ENCODE measurements at places on chromosomes 4 and X. TPM values are rescaled to one million over a fixed set of nuclear protein-coding genes. Genes with fewer than 3 reads are reported as not detected.

DNA sequence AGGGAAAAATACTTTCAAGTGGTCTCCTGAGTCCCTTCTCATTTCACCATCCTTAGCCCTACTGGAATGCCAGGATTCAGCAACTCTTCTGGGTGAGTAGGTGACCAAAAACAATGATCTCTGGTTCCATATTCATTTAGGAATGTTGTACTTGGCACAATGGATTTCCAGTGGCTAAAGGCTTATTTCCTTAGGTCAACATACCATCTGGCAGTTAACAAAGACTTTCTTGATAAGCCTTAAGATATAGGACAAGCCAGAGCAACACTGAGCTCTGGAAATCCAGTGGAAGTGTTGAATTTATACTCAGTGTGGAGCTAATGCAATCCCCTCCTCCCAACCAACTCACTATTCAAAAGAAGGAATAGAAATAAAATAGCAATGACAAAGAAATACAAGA, 139.4 kb upstream of the EMCN start:
- no peak for DNase-seq

GRCh38 chrX:9494771-9495170, 29.9 kb downstream of the TBL1X start:
- no peak for DNase-seq

Gene MANBA
- total RNA-seq: 21.1 TPM

- DNase-seq: no peak
Measured at GRCh38 chr4:81482326-81482725, 10.6 kb upstream of the RASGEF1B start.

GRCh38 chr4:184583738-184584502, 65.3 kb downstream of the CASP3 start:
- DNase-seq: no peak

Gene SPANXA2
- total RNA-seq: not detected

Gene P2RY8
- under 0.01 TPM for total RNA-seq

Gene RHOH
- 0.75 TPM for total RNA-seq

Gene AVPR2
- total RNA-seq: not detected

DNA sequence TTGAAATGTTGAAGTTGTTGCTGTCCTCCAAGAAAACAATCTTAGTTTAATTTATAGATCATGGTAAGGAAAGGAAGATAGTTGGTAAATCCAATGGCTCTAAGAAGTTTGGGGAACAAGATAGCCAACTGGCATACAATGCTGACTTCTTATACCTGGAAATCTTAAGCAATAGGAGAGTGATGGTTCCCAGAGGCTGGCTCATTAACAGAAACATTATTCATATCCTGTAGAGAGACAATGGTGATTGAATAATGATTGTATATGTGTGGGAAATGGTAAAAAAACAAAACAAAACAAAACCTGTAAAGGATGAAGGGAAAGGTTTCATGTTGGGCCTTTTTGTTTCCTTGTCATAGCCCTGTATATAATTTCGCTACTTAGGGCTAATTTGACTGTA, 174.9 kb upstream of the CTSO start:
- DNase-seq: no peak

Gene DUX4
- not detected for total RNA-seq

DNA sequence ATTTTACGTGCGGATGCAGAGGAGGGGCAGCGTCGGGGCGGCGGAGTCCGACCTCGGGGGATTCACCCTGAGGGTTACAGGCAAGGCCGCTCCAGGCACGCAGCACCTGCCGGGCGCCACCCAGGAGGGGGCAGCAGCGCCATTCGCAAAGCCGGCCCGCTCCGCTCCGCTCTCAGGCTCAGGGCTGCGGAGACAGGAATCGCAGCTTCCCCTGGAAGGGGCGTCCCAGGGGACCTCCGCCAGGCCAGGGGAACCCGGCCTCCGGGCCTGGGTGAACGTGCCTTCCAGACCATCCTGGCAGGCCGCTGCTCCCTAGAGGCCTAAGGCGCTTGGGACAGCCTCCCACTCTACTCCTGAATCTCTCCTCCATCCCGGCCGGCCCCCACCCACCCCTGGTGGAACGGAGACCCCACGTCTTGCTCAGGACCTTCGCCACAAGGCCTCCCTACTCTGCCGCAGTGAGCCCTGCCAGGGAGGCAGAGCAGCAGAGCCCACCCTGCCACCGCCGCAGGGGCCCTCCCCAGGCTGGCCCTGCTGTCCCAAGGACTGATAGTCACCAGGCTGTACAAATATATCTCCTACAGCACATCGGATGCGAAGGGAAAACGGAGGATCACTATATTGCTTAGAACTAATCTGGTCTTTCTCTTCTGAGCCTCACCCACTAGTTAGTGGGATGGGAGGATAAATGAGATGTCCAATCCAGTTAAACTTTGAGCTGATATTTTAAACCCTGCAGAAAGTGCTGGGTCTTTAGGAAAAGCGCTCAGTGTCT, 115.0 kb downstream of the SMIM20 start:
- DNase-seq: no peak

DNA sequence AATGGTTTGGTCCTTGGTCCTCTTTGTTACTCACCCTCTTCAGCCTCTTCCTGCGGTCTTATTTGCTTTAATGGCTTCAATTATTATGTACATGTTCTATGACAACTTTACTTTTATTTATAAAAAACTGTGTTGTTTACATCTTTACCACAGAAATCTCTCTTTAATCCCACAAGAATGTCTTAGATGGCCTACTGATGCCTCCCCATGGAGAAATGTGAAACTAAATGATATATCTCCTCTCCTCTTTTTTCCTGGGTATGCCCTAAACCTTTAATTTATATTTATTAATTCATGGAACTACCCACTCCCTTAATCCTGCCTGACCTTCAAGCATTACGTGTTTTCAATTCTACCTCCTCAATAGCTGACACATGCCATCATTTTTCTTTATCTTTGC, 573.2 kb downstream of the CENPC start:
- DNase-seq: peak; percentile 23

DNA sequence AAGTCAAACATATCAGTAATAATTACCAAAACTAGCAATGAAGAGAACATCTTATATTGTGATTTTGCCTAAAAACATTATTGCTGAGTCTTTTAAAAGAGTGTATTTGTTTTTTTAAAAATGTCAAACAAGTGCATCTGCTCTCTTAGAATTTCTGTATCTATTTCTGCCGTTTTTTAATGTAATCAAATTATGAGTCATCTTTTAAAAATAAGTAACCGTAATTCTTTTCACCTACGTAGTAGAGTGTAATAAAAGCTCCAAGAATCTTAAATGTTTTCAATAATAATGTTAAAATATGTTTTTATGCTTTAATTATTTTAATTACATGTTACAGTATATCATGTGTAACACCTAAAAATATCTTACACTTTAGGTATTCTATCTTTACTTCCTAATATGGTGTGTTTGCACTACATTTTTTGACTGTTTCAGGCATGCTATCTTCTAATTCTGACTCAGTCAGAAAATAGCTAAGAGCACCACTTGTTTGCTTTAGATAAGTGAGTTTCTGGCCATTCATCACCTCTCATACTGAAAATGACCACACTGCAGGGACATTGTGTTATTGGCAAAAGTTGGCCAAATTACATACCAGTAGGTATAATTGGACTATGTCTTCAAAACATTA, 368.5 kb downstream of the PCDH7 start:
- DNase-seq: peak; percentile 72

Gene QRFPR
- not detected for total RNA-seq

DNA sequence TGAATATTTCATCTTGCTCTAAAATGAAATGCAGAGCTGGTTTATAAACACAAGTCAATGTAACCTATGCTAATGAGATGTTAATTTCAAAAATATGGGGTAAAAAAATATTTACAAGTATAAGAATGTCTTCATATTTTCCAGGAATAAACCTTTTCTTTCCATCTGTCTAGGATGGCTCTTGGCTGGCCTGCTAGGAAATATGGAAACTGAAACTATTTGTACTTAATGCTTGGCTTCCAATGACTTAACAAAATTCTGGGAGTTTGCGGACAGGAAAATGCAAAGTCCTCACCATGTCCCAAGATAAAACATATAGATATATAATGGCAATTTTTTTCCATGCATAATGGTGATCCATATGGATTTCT, 168.1 kb downstream of the SCFD2 start:
- DNase-seq: no peak

- no peak for DNase-seq
Measured at GRCh38 chr4:56160636-56161035, 211.9 kb downstream of the CEP135 start.

Gene PAGE2B
- not detected for total RNA-seq

DNA sequence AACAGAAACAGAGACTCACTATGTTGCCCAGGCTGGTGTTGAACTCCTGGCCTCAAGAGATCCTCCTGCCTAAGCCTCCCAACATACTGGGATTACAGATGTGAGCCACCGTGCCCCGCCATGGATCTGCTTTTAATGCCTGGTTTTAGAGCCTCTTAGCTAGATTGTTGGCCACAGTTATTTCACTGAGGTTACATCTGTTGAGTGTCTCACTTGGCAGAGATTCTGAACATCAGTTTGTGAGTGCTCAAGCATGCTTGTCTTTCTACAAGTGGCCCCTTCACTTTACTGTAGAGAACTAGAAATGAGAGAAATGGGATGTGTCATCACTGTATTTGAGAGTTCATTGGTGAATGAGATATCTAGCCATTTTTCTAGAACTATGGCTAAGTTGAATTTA, 218.5 kb downstream of the APBB2 start:
- peak; percentile 88 for DNase-seq

DNA sequence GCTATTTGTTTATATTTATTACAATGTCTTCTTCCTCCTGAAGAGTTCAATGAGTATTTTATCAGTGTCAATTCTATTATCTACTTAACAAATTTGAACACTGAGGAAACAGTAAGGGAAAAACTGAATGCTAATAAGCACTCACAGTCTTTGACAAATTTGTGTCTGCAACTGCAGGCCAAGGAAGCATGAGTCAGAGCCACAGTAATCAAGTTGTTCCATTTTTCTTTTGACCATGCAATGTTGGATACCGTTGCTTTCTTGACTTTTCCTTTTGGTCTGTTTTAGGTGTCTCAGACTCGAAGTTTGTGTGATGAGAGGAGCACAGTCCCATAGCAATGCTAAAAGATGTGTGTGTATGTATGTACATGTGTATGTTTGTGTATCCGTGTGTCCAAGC, 359.6 kb downstream of the IL1RAPL1 start:
- no peak for DNase-seq

Gene FSTL5
- total RNA-seq: not detected

DNA sequence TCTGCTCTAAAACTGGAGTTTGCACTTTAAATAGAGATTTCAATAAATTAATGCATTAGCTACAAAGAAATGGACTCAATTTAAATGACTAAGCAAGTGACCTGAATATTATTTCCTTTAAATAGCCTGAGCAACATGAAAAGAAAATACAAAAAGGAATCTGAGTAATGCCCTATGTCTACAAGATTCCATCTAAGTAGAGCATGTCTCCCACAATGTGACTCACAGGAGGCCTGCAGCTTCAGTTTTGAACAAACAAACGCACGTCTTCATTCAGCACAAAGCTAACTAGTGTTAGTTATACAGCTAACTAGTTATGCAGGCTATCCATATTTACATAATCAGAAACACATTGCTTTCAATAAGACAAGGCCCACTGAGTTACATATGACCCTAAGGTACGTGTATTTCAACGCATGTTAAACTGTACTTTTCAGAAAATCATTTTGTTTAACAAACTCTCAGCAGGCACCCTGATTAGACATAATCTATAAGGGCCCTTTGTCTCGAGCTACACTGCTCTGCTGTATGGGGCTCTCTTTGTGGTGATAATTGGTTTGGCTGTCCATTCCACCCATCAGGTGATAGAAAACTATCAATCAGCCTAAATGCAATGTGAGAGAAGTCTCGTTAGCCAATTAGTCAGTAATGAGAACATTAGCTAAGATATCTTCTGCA, 116.5 kb downstream of the MAML3 start:
- peak; percentile 76 for DNase-seq

- no peak for DNase-seq
Measured at GRCh38 chr4:57234252-57234775, 124.1 kb upstream of the IGFBP7 start.

DNA sequence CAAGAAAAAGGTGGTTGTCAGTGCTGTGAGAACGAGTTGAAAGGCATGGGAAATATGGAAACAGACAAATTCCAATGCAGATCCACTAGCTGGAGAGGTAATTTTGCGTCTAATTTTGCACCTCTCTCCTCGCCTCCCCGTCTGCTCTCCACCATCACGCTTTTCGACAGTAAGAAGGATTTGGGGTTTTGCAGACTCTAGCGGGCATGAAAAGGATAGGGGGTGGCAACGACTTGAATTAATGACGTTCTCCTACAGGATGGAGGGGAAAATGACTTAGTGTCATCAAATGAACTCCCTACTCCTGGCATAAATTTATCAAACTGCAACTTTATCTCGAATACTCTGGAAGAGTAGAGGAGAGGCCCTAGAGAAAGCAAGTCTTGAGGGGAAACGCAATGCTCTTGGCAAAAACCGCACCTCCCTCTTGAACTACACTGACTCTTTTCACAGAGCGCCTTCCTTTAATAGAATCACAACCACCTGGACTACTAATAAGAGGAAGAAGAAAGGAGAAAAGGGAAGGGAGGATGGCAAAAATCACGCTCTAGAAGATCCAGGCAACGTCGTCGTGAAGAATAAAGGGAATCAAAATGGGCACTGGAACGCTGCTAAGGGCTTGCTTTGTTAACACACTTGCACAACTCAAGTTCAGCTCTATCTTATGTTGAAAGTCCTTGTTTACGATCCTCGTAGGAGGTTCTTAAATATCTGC, 871 bp upstream of the SLITRK2 start:
- DNase-seq: no peak

DNA sequence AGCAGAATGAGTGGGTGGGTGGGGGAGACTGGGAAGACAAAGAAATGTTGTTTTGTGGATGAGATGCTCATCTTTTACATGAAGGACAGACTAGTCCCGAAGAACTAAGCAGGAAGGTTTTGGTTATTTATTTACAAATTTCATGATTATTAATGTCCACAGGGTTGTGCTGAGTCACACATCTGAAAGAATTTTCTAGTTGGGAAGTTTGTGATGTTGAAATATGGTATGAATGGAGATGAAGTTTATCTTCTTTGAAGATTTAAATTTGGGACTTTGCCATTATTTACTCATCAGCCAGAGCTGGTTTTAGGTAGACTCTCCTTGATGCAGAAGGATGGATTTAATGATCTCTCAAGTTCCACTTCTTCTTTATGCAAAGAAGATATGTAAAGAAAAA, 75.5 kb downstream of the MOSPD2 start:
- no peak for DNase-seq

DNA sequence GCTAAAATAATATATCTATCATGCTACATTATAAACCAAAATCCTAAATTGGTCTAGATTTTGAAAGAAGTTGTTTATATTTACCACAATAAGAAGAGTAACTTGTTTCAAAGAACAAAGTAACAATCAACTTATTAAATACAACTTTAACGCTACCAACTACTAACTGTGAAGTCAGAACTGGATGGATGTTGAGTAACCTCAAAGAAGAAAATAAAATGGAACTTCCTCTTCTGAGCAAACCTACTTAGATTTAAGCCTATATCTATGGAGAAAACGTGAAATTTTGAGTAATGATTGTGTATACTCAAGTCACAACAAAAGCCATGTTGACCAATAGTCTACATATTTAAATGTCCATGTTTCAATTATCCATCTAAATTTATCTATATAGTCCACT, 25.7 kb downstream of the SH3RF1 start:
- DNase-seq: no peak

Gene XG
- total RNA-seq: 0.06 TPM

GRCh38 chrX:13717700-13718472, 16.5 kb downstream of the TRAPPC2 start:
- no peak for DNase-seq

Gene SRP72
- total RNA-seq: 73.8 TPM
